Amygdala (tissue), 56 donors: ENCODE measurements at places on chromosomes 3 and 15.

DNA sequence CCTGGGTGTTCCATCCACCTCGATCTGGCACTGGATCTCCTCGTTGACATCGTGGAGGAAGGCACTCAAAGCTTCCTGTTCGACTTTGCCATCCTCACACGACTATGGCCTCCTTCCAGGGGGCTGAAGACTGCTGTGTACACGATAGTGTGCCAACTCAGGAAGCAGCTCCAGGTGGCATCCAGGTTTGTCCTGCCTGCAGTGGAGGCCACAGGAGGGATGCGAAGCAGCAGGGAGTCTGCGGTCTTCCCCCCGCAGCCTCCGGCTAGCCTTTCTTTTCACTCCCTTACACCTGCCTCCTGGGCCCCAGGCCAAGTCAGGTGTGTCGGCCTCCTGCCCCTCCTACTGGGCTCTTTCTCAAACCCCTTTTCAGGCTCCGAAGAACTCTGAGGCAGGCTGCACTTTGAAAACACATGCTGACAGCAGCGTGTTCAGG lies 32.2 kb downstream of the SYNM start:
- DNase-seq: no peak

DNA sequence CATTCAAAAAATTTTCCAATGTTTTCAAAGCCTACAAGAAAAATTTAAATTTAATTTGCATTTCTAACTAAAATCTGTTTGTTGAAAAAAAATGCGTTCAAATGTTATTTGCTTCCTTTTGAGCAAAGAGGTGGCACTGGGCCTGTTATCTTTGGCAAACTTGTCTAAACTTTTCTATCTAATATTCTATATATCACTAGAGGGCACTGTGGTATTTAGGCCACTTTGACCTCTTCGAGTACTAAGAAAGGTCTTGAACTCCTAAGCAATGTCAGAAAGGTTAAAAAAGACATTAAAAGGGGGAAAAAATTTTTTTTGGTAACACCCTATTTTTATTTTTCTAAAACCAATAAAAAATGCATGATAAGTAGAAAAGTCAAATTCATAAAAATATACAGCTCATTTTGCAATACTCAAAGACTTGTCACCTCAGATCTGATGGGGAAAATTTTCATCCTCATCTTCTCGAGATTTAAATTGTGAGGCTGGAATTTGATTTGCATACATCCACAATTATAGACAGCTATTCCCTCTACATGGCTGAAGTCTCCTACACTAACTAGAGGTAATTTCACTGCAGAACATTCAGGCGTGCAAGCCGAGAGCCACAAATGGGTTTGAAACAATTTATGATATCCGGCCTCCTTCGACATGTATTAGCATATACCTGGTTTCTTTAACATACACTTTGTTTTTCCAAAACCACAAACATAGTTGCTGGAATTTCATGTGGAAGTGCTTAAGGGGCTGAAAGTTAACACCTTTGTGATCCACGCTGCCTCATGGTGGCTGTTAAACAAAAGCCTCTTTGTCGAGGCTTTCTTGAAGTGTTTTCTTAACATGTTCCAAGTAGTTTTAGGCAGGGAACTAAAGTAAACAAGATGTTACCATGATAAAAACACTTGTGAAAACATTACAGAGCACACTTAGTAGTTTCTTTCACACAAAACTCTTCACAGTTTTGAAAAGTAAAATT lies 576.4 kb downstream of the FOXP1 start:
- DNase-seq: no peak

DNA sequence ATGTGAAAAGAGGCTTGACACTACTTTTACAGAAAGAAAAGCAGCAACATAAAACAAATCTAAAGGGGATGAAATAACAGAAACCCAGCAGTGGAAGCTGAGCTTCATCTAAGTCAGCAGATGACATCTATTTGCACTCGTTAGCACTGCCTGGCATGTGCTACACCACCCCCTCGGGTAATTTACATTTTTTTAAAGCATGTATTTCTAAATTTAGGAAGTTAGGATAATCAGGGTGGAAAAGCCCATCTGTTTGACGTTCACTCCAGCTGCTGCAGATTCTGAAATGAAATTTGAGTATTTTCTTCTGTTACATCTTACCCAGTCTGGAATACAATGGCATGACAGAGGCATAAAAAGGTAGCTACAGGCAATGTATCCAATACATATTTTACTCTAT lies 20.7 kb downstream of the IGSF11 start:
- DNase-seq: no peak

GRCh38 chr15:63833021-63833696 lies 589 bp downstream of the HERC1 start:
- peak; percentile 16 for DNase-seq

DNA sequence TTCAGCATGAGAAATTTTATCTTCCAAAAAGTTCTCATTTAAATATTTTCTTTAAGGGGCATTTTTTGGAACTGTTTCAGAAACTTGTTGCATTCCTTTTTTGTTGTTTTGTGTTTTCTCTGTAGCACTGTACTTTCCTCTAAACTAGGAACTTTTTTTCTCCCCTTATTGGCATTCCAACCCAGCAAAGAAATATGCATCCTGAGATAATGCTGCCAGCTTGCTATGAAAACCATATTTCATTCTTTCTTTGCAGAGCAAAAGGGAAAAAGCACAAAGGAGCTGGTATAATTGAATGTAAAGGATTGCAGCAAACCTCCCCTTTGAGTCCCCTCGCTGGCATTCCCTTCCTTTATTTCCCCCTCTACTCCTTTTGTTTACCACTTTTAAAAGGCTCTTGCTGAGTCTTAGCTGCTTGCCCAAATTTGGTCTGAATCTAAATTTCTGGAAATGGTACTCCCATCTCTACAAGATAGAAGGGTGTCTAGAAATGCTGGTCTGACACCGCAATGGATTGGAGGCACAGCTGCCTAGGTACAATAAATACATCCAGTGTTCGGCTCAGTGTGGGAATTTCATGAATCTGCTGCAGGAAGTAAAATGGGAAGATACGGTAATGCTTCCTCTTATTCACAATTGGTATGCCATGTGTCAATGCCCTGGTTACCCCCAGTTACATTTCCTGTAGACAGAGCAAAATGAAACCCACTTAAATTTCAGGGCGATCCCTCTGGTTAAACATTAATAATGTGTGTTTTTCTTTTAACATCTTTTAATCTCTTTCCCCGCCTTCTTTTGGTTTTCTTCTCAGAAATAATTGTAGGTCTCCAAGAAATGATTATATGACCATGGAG lies 156.6 kb downstream of the MEIS2 start:
- no peak for DNase-seq

DNA sequence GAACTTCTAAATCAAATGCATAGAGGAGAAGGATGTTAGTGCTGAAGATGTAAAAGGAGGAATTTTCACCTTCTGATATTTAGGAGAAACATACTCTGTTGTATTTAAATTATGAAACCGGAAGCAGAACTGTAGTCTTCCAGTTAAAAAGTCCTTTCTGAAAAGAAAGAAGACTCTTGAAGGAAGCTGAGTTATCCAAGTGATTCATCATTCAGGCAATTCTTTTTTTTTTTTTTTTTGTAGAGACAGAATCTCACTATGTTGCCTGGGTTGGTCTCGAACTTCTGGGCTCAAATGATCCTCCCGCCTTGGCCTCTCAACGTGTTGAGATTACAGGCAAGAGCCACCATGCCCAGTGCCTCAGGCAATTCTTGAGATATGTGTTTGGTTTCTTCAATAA lies 424.8 kb upstream of the TPM1 start:
- DNase-seq: no peak

- DNase-seq: no peak
These were observed 9.4 kb upstream of the BUB1B start for GRCh38 chr15:40151499-40151898.

DNA sequence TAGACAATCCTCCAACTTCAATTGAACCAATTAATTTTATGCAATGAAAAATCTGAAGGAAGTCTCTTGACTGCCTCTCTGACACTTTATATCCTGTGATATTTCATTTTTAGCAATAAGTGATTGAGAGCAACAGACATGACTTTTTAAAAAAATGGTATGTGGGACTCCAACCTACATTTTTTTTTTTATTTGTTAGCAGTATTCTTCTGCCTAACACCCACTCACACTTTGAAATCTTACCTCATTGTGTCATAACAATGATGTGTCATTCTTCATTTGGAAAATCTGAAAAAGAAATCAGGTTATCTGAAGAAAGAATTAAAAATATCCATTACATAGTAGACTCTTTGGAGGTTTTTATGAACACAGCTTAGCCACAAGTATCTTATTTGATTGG lies 541.3 kb upstream of the KCNMB2 start:
- DNase-seq: no peak

DNA sequence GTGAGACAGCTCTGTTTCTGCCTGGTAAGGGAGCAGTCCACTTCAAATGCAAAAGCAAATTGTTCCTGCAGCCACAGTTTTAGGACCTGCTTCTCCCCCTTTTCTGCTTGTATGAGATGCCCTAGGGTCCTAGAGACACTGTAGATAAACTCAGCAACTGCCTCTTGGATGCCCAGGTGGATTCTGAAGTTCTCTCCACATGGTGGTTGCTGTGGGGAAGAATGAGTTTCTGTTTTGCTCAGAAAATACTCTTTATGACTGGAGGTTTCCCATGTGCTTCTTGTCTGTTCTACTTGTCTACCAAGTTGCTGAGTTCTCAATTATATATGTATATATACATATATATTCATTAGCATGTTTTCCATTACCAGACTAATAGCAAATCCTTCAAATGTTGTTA lies 5.6 kb upstream of the ZNF80 start:
- DNase-seq: no peak

DNA sequence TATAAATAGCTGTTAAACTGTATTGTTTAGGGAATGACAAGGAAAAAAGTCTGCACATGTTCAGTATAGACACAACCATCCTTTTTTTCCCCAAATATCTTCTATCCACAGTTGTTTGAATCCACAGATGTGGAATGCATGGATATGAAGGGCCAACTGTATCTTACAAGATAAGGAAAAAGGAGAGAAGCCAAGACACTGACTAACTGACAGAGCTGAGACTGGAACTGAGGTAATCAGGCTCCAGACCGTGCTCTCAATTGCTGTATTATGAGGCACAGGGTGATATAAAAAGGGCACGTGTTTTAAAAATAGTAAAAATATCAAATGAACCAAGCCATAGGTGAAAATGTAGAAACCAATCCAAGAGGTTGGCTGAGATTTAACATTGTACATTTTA lies 49.0 kb downstream of the DHX36 start:
- DNase-seq: no peak

DNA sequence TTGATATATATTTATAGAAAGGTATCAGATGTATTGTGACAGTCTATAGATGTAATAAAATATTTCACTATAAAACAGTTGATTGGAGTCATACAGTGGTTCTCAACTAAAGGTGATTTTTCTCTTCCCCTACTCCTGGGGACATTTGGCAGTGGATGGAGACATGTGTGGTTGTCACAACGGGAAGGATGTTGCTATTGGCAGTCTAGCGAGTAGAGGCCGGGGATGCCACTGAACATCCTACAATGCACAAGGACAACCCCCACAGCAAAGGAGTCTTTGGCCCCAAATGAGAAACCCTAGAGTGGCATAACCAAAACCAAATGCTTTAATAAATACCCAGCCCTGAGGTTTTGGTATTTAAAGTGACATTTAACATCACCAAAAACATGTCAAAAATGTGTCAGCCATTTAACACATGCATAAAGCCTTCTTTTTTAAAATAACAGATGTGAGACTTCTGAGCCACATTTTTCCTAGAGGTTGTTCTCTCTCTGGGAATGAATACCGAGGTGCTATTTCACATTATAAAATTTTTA lies 367.5 kb downstream of the PTPRG start:
- DNase-seq: no peak

- DNase-seq: no peak
These were observed 7.5 kb downstream of the HDGFL3 start for GRCh38 chr15:83200162-83200561.

DNA sequence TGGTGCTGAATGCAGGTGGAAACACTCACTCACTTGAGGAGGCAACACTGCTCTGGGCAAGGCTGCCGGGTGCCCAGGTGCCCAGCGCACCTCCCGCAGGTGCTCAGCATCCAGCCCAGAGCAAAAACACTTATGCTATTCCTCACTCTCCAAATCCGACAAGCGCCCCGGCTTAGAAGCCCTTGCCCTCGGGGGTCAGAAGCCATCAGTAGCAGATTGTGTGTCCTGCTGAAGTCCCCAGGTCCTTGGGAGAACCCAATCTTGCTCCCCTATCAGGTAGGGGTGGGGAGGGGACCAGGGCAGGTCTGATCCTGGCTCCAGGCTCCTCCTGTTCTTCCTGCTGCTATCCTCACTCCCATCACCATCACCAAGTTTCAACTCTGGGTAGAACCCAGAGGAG lies 46.7 kb downstream of the TLE3 start:
- no peak for DNase-seq
